Fibroblast of mammary gland (primary cell): ENCODE measurements at places on chromosomes 12 and 14.

- no peak for DNase-seq
Measured at GRCh38 chr14:74652541-74652940, 40.5 kb upstream of the LTBP2 start.

DNA sequence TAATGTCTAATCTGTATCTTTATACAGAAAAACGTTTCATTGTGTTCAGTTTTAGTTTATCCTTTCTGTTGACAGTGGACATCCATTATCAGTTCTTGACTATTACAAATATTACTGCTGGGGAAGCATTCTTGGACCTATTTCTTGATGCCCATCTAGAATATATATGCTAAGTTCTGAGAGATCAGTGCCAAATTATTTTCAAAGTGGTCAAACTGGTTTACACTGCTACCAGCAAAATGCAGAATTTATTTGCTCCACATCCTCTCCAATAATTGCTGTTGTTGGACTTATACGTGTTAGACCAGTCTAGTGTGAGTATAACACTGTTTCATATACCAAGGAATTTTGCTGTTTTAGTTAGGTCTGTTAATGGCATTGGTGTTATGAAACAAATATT lies 85.5 kb upstream of the TRAF3 start:
- no peak for DNase-seq

- peak; percentile 28 for DNase-seq
Measured at GRCh38 chr12:101277443-101277842, 2.5 kb upstream of the UTP20 start.

DNA sequence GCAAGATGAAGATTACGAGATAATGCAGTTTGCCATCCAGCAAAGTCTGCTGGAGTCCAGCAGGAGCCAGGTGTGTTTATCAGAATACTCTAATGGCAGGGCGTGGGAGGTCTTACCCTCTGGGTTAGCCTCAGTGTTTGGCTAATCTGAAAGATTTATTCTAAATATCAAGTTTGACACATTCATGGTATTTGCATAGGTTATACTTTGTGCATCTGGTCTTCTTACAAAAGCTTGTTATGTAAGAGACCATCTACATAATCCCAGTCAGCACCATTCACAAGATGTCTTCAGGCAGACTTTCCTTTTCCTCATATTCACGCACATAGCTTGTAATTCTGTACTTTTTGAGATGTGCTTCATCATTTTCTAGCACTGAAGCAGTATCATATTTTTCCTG lies 14.4 kb downstream of the C12orf76 start:
- DNase-seq = no peak

GRCh38 chr14:91234791-91235114 lies 9.8 kb downstream of the GPR68 start:
- no peak for DNase-seq

- peak; percentile 69 for DNase-seq
Measured at GRCh38 chr12:128783129-128783574, 40.6 kb downstream of the SLC15A4 start.

GRCh38 chr12:3419558-3419957 lies 71.4 kb upstream of the PRMT8 start:
- no peak for DNase-seq

DNA sequence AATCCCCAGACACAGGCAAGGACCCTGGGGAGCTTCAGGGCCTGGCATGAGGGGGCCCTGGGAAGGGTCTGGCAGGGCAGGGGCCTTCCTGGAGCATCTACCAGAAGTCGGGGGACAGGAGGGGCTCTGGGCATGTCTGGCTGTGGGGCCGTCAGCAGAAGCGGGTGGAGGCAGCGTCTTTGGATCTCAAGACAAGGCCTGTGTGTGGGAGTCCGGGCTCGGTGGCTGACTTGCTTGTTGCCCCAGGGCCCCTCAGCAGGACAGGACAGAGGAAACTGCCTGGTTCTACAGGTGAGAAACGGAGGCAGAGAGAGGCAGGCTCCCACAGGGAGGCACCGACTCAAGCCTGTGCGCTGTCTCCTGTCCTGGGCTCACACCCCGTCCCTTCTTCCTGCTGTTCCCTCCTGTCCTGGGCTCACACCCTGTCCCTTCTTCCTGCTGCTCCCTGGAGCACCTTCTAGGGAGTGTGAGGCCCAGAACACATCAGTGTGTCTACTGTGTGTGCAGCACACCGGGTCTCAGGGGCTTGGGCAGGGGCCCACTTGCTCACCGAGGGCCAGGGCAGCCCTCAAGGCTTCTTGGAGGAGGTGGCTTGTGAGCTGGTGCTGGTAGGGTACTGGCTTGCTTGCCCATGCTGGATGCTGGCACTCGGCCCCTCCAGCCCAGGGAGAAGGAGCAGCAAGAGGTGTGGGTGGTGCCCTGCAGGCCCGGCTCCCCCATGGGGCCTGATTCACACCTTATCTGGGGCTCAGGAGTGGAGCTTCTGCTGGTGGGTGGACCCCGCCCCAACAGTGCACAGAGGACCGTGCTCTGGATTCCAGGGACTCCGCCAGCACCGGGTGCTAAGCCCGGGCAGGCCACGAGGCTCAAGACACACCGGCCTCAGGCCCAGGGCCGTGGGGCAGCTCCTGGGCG lies 14.9 kb downstream of the ASPG start:
- no peak for DNase-seq

DNA sequence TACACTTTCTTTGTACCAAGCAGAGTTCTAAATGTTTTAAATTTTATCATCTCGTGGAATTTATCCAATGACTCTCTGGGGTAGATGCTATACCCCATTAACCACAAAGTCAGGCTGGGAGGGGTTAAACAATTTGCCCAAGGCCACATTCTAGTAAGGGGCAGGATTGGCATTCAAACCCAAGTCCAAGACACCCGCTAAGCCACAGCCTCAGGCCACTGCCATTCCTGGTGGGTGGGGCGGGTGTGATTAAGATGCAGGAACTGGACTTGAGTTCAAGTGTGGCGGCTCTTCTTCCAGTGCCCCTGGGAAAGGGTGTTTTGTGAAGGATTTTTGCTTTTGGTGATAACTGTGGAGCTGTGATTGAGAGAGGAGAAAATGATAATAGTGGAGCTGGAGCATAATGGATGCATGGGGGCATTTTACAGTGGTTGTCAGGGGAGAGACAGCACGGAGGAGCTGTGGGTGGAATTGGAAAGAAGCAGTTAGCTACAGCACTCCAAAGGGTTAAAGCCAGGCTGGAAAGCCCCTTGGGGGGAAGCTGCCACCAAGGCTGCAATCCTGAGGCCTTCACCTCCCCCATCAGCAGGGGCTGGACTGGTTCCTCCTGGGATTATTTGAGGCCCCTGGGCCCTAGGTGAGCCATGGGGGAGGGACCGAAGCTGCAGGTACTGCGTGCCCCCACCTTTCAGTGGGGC lies 1.0 kb upstream of the VRTN start:
- no peak for DNase-seq

GRCh38 chr12:84506282-84506681 lies 406.3 kb downstream of the SLC6A15 start:
- DNase-seq = peak; percentile 49

DNA sequence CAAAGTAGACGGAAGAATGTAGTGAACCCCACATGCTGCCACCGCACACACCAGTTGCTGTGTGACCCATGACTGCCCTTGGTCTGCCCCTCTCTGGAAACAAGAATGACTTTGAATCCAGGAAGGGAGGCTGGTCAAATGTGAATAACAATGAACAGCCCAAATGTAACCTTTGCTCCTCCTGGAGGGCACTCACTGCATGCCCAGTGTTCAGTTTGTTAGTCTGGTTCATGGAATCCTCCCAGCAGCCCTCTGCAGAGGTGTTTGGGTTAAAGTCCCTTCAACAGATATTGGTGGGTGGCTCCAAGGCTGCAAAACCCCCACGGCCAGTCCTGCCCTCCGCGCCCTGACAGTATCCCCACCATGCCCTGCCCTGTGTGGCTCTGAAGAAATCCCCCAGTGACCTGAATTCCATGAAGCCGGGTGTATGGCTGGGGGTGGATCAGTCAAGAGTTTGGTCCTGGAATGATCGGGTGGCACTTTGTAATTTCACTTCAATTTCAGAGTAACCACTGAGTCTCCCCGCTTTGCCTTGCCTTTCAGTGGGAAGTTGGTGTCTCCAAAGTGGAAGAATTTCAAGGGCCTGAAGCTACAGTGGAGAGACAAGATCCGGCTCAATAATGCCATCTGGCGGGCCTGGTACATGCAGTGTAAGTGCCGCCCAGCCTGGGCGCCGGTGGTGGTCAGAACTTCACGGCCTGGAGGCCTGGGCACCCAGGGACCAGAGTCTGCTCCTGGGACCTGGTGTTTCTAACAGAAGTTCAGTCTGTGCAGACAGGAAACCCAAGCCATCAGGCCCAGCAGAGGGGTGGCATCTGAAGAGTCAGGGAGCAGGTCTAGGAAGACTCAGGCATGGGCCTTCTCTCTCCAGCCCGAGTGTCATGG lies 47.1 kb downstream of the IL31 start:
- DNase-seq = no peak

DNA sequence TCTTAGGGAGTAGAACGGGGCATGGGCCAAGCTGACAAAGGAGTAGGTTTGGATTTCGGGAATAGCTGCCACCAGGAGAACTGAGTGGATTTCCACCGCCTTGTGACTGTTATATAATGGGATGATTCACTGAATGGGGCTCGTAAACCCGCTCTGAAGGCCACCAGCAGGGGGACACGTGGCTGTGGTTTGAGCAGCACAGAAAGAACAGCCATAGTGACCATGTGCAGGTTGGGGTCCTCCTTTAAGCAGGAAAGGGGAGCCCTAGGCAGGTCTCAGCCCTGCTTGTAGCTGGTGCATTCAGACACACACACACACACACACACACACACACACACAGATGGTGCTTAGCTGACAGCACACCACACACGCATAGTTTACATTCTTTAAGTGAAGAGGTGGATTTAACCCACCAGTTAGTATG lies 8.6 kb upstream of the ASB2 start:
- DNase-seq = peak; percentile 41

DNA sequence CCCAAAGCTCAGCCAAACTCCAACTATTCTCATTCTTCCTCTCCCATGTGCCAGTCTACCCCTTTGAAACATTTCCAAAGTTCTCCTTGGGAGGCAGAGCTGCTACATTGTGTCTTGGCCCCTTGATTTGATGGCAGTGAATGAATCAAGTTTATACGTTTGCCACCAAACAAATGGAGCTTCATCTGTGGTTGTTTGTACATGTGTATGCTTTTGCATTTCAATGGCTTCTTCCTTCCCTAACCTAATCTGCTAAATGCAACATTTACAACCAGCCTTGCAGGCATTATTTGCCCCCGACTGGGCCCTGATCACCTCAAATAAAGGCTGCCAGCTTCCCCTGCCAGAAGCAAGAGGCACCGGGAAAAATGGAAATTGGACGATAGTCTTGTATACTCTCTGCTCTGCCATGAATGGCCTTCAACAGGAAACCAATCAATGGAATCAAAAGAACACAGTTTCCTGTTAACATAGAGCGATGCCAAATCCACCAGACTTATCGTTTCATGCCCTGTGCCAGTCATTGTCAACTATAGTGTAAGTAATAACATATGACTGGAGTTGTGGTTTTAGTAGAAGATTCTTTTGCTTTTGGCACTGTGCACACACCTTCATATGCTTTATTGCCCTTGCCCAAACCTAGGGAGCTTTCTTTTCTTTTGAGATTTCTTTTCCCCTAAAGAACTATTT lies 97.8 kb downstream of the TMEM30B start:
- DNase-seq = peak; percentile 38

GRCh38 chr14:104444159-104445030 lies 135.2 kb upstream of the C14orf180 start:
- no peak for DNase-seq

GRCh38 chr14:68203871-68204270 lies 384.3 kb downstream of the RAD51B start:
- DNase-seq = no peak

DNA sequence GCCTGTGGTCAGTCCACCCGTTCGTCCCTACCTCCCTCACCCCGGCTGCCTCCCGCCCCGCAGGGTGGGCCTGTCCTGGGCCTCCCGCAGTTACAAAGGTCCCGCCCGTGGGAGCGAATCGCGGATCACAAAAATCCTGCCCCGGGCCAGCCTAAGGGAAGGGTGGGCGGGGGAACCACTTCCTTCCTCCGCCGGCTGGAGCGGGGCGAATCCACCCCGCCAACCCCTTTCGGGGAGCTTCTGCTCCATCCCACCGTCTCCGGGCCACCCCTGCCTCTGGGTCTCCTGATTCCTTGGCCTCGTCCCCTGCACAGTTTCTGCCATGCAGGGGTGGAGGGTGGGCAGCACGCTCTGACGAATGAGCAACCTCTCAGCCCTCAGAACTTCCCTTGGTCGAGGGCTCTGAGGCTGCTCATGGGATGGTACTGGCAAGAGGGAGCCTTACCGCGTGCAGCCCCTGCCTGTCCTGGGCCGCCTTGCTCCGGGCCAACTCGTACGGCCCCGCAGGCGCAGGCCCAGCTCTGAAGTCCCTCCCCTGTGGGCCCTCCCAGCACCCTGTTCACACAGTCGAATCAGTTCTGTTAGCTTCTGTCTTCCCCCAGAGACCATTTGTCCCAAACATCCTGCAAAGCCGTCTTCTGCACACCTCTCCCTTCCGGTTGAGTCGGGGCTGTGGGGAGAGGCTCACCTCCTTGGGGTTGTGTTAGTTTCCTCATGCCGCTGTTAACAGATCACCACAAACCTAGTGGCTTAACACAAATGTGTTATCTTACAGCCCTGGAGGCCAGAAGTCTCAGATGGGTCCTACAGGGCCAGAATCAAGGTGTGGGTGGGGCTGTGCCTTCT lies 589 bp upstream of the HVCN1 start:
- peak; percentile 16 for DNase-seq
